ENCODE measurements at places on chromosomes 16 and 17.

GRCh38 chr16:67302076-67302475 lies 22.7 kb downstream of the PLEKHG4 start:
- DNase-seq: no peak

DNA sequence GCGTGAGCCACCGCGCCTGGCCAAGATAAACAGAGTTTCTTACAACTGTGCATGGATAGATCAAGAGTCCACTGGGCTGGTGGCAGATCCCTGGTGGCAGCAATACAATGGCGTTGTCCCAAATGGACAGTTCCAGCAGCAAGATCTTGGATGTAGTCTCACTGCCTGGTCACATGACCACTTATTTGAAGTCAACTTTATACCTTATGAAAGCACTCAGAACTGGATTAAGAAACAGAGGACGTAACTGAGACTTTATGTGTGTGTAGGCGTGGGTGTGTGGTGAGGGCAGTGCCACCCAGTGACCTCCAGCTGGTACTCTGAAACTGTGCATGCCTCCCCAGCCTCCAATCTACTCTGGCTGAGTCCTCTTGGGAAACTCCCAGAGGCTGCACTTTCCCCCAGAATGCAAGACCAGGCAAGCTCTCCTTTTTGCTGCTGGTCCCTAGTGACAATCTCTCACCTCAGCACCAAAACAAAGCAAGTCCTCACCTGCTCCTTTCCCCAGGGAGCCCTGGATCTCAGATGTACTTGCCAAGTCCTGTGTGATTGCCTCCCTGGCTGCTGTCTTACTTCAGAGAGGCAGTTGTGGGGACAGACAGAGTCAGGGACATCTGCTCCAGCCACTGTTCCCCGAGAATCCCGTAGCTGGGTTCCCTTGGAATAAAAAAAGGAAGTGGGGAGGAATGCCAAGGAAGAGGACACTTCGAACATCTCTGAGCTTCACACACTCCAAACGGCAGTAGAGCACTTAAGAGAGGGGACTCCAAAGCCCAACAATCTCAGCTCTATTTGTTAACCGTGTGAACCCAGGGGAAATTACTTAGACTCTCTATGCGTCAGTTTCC lies 11.7 kb upstream of the ST6GALNAC2 start:
- no peak for DNase-seq

GRCh38 chr16:90020260-90020837 lies 1.1 kb upstream of the DBNDD1 start:
- DNase-seq: no peak

- DNase-seq: no peak
Measured at GRCh38 chr16:85777583-85778310, 21.6 kb downstream of the EMC8 start.

- DNase-seq: no peak
Measured at GRCh38 chr17:58313815-58314705, 14.5 kb downstream of the TSPOAP1 start.

- no peak for DNase-seq
Measured at GRCh38 chr17:61555127-61555566, 35.9 kb downstream of the NACA2 start.

DNA sequence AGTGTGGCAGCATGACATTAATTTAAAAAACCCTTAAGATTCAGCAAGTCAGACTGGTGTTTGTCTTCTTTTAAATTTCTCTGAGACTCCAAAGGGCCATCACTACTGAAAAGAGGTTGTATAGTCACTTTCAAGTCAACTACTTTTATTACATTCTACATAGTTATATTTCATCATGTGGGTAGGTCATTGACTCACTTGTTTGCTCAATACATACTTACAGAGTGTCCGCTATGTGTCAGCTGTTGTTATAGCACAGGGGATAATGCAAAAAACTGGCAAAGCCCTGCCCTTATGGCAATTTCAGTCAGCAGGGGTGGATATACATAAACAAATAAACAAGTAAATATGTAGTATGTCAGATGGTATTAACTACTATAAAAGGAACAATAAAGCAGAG lies 2.5 kb upstream of the MYH4 start:
- no peak for DNase-seq

- no peak for DNase-seq
Measured at GRCh38 chr16:81696166-81696960, 82.7 kb upstream of the PLCG2 start.

- DNase-seq: no peak
Measured at GRCh38 chr17:41892021-41892376, 26.8 kb downstream of the ACLY start.

DNA sequence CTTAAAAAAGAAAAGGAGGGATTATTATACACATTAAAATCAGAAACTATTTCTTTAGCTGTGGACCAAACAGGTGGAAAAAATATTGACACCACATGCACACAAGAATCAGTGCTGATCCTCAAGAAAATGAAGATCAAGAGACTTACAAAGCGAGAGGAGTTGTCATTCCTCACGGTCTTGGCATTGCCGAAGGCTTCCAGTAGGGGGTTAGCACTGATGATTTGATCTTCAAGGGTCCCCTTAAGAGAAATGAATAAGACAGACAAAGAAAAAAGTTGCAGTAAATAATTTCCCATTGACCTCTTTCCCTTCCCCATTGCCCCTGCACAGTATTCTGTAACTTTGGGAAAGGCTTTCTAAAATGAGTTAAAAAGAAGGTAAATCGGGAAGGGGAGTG lies 6.0 kb downstream of the MYH4 start:
- DNase-seq: no peak

All from smooth muscle cell of the brain vasculature (primary cell).